NK-92 treated with Interleukin-12 subunit alpha and Interleukin-12 subunit beta, amount 100 ng/mL, for 24 hours (cell line): ENCODE measurements at places on chromosomes 5 and 9.

- DNase-seq: no peak
Measured at GRCh38 chr5:81724108-81724507, 26.8 kb downstream of the SSBP2 start.

GRCh38 chr5:172038167-172038566, 31.7 kb upstream of the FBXW11 start:
- no peak for DNase-seq

- DNase-seq: no peak
Measured at GRCh38 chr9:127194881-127195713, 69.5 kb upstream of the GARNL3 start.

- DNase-seq: no peak
Measured at GRCh38 chr9:136409557-136410455, 608 bp downstream of the ENTR1 start.

DNA sequence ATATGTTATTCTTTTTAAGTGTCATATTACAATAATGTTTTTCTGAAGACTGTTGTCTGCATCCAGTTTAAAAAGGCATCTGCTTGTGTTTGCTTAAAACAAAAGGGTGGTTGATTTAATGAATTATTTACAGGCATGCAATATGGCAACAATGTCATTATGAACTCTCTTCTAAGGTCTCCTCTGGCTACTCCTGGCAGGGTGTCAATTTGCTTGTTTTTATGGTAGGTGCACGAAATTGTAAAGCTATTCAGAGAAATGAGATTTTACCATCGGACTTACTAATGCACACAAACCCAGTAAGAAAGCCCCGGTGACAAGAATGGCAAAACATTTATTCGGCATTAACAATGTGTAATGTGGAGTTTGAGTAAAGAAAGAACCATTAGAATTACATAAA, 539.8 kb upstream of the ZNF608 start:
- DNase-seq: no peak

- DNase-seq: no peak
Measured at GRCh38 chr5:138950421-138951031, 75.4 kb upstream of the LRRTM2 start.

GRCh38 chr5:106135473-106135872, 1535.3 kb downstream of the EFNA5 start:
- DNase-seq: no peak

DNA sequence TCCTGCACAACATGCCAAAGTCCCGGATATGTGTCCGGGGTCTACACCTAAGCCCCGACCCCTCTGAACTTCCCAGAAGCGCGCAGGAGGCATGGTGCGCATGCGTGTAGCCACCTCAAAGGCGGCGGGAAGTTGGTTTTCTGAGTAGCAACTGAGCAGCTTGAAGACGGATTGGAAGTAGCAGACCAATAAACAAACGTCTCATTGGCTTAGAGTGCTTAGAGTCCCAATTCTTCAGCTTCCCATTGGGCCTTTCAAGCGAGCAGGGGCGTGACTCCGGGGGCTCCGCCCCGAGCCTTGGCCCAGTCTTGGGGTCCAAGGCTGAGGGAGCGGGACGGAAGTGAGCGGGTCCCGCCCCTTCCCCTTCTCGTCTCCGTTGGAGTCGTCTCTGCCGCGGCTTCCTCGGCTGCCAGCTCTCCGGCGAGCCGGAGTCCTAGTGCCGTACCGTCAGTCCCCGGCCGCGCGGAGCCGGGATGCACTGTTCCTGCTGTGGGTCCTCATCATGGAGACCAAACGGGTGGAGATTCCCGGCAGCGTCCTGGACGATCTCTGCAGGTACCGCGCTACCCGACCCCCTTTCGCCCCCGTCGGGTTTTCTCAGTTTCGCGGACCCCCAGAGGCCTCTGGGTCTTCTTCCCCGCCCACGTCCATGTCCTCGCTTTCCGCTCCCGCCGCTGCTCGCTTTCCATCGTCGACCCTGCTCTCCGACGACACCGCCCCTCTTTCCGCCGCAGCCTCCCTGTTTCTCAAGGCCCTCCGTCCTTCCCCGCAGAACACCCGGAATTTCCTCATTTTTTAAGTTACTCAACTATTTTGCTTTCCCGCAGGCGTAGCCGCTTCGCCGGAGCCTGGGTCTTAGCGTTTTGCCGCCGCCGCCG, at the start of gene DCP2:
Gene DCP2, plus strand, starts transcription at position 367 of the 878 bp plus-strand sequence. Its CDS starts 136 bp downstream, at position 503.
- peak; percentile 93 for DNase-seq

GRCh38 chr9:99457406-99457805, 235.3 kb downstream of the SEC61B start:
- no peak for DNase-seq

GRCh38 chr5:85484982-85485574, 1100.4 kb upstream of the EDIL3 start:
- no peak for DNase-seq

DNA sequence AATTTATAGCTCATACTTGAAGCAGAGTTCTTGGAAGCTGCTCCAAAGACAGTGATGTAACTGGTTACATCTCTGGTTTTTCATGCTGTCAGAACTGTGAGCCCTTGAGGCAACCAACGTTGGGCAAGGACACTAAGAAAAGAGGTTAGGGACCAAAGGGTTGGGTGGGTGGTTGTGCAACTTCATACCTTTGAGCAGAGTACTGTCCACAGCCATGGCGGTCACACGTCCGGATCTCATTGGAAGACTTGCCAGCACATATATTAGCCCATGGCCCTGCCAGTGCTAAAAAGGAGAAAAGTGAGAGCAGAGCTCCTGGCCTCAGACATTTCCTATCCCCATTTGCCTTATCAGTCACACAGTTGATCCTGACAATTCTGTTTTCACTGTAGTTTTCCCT, 2.1 kb downstream of the LECT2 start:
- no peak for DNase-seq

DNA sequence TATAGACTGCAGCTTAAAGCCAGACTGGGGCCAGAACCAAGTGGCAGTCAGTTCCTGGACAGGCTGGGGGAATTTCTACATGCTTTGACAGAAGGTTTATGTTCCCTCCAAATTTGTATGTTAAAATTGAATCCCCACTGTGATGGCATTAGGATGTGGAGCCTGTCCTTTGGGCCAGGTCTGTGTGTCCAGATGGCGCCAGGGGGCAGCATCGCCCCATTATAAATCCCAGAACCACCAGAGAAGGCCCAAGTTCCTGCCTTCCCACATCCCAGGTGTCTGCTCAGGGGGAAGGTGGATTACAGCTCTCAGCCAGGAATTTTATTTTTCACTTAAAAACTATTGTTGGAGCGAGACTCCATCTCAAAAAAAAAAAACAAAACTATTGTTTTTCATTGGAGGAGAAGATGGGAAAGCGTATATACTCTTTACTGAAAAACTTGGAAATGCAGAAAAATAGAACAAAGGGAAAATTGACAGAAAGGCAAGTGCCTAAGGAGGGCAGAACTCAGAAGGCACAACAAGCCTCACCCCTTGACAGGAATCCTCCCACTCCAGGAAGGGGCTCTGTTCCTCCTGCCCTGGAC, 5.0 kb downstream of the IL3 start:
- no peak for DNase-seq

GRCh38 chr5:4244306-4244705, 648.7 kb downstream of the IRX1 start:
- no peak for DNase-seq

DNA sequence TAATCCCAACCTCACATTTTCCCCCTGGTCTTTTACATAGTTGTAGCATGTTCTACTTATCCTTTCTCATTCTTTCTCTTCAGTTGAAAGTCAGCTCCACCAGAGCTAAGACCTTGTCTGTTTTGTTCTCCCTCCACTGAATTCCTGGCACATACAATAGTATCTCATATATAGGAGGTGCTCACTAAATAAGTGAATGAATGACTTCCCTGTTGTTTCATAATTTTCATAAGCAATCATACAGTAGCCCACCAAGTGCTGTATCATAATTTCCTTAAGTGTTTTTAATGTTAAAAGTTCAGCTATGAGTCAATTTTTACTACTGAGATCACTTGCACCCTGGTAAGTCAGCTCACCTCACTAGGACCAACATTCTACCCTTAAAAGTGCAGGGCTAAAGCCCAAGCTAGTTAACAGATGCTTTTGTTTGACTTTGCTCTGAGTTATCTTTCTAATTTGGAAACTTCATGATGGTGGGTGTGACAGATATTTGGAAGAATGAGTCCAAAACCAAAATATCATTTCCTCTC, 27.6 kb downstream of the TMEM245 start:
- DNase-seq: no peak

DNA sequence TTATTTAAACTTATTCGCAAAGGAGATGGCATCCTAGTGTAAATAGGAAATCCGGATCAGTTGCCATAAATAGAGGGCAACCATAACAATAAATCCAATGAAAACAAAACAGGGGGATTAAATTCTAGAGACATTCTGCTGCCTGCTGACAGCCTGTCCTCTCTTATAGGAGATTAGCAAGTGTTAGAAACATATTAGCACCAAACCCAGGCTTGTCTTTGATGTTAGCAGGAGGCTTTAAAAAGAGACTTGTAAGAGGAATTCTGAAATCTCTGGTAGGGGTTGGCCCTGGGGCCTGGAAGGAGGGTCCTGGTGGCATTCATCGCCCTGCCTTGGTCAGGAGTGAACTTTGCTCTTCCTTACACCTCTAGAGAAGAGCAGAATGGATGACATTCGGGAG, 21.6 kb downstream of the NDST1 start:
- DNase-seq: no peak

DNA sequence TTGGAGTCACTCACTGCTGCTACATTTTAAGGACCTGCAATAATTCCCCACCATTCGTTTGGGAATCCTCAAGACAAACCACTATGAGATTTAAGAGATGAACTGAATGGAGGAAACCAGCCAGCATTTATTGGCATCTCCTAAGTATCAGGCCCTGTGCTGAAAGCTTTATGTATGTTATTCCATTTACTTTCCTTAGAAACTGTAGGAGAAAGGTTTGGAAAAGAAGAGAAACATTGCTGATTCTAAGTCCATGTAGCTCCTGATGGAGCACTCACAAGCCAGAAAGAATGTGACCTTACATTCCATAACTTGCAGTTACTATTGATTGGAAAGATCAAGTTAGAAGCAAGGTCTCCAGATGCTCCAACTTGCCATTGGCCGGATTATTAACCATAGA, 267.4 kb downstream of the GAS1 start:
- DNase-seq: no peak

GRCh38 chr9:38032266-38033110, 36.5 kb downstream of the SHB start:
- DNase-seq: no peak

GRCh38 chr9:86064220-86064619, 35.1 kb downstream of the GOLM1 start:
- no peak for DNase-seq

DNA sequence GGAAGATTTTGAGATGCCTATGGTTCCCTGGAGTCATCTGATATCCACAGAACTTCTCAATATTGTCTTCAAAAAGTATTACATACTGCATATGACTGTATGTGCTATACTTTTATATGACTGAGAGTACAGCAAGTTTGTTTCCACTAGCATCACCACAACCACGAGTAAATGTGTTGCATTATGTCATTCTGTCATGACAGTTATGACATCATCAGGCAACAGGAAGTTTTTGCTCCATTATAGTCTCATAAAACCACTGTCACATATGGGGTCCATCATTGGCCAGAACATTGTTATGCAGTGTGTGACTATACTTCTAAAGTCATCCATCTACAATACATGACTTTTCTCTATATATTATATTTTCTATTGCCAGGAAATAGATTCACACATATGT, 831.7 kb downstream of the SEMA5A start:
- DNase-seq: no peak

DNA sequence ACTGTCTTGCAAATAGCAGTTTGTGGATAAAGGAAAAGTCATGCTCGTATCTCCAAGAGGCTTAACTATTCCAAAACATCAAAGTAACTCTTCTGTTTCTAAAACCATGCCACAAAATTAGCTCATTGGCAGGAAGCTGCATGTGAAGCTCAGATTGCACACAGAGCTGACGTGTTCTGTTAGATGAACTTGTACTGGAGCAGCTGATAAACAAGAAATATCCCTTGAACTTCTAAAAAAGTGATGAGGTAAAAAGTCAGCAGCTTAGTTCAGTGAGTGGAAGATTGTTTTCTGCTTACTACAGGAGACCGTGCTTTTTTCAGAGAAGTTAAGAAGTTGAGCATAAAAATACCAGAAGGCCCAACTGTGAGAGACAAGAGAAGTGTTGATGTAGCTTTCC, 113.2 kb downstream of the SLC12A2 start:
- DNase-seq: no peak

DNA sequence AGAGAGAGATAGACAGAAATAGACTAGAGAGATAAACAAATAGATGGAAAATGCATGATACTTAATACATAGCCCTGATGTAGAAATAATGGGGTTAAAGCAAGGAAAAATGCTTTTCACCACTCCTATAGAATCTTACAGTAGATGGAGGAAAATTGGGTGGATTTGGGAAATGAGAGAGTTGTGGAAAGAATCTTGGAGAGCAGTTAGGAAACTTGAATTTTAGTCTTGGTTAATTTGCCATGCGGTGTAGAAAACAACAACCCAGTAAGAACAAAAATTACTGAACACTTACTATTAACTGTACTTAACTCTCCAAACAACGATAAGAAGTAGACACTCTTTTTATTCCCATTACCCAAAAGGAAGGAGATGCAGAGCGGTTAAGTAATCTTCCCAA, 329.8 kb downstream of the ZNF608 start:
- no peak for DNase-seq

- no peak for DNase-seq
Measured at GRCh38 chr5:163604013-163604412, 98.6 kb downstream of the MAT2B start.

DNA sequence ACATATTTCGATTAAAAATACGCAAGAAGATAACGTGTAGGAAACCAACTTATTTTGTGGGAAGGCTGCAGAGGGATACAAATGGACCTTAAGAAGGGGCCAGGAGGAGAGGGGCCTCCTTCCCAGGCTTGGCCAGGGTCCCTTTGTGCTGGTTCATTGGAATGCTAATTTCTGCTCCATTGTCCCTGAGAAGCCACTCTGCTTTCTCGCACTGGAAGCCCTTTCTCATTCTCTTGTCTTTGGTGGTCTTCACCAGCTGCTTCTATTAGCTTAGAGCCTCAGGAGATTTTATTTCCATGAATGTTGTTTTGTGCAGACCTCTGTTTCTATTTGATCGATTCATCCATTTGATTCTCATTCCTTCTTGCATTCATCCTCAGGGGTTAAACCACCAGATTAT, 325.4 kb downstream of the TMEM38B start:
- DNase-seq: no peak

- DNase-seq: no peak
Measured at GRCh38 chr9:112925058-112925641, 34.5 kb upstream of the SLC46A2 start.

GRCh38 chr9:122406070-122406890, 35.5 kb downstream of the PTGS1 start:
- DNase-seq: no peak

GRCh38 chr5:131854134-131854533, 57.3 kb upstream of the FNIP1 start:
- DNase-seq: no peak
